ENCODE measurements at places on chromosomes 7 and 10.

DNA sequence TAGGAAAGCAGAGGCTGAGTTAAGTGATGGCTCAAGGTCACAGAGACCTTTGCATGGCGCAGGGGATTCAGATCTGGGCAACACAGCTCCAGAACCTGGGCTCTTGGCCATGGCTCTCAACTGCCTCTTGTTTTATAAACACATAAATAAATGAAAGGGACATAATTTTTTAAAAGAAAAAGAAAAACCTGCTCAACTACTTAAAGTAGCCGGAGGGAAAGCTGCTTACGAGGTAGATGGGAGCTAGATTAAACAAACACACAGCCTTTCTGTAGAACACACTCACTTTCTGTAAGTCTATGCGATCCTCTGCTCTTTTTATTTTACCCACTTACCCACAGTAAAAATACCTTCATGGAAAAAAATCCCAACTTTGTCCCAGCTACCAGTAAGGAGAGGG is 81.3 kb downstream of the PIP4K2A start:
- DNase-seq, result no peak

- DNase-seq, result no peak
These were observed 32.2 kb upstream of the UTF1 start for GRCh38 chr10:133197786-133198185.

DNA sequence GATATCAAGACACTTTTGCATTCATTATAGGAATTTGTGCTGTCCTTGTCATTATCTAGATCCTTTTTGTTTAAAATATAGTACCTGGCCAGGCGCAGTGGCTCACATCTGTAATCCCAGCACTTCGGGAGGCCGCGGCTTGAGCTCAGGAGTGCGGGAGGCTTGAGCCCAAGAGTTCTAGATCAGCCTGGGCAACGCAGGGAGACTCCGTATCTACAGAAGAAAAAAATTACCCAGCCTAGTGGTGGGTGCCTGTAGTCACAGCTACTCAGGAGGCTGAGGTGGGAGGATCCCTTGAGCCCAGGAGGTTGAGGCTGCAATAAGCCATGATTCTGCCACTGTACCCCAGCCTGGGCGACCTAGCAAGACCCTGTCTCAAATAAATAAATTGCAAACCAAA is 621 bp upstream of the MORN4 start:
- no peak for DNase-seq

DNA sequence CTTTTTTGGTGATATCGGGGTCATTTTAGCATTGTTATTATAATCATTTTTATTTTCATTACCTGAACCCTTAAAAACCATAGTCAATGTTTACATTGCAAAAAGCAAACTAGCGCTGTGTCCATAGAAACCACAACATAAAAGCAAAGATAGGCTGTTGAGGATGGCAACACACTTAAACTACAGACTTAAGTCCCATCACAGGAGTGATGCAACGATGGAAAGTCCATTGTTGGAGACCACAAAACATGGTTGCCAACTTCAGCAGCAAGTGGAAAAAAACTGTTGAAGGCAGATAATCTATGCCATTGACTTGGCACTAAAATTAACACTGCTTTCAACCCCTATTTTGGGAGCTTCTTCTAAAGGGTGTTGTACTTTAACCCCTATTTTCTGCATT is 398.8 kb upstream of the IGFBP3 start:
- no peak for DNase-seq

- DNase-seq, result no peak
These were observed 3.5 kb upstream of the RGS10 start for GRCh38 chr10:119546009-119546408.

GRCh38 chr10:89362929-89363328 is 14.9 kb upstream of the IFIT1B start:
- no peak for DNase-seq

DNA sequence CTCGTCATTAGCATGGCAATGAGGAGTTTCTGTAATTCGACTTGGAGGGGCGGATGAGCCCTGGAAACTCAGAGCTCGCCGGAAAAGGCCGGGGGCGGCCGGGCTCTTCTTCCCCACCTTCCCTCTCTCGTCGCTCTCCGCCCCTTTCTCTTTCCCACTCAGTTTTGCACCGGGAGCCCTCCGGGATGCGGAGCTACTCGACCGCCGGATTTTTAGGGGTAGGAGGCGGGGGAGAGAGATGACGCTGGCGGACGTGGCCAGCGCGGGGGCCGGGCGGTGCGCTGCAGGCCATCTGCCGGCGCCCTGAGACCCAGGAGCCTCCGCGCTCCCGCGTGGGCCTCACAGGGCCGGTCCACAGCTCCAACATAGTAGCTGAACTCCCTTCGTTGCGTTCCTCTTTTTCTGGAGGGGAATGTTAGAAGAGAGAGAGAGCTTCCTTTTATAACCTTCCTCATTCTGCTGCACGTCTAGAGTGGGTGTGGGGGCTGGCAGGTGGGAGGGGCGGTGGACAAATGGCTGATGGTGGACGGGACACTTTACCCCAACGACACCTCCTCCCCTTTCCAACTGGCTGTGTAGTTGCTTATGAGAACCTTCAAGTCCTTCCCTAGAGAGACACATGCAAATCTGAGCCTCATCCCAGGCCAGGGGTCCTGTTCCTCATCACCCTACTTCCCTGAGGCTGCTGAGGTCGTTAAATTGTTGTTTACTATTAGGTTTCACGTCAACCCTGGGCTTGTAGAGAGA is 1.1 kb upstream of the HOXA1 start:
- no peak for DNase-seq

GRCh38 chr7:66697449-66698438 is 42.8 kb upstream of the RABGEF1 start:
- no peak for DNase-seq

- peak; percentile 21 for DNase-seq
These were observed 63.5 kb downstream of the GRK5 start for GRCh38 chr10:119270762-119271366.

- DNase-seq, result no peak
These were observed 122.7 kb upstream of the PDSS1 start for GRCh38 chr10:26574783-26575182.

DNA sequence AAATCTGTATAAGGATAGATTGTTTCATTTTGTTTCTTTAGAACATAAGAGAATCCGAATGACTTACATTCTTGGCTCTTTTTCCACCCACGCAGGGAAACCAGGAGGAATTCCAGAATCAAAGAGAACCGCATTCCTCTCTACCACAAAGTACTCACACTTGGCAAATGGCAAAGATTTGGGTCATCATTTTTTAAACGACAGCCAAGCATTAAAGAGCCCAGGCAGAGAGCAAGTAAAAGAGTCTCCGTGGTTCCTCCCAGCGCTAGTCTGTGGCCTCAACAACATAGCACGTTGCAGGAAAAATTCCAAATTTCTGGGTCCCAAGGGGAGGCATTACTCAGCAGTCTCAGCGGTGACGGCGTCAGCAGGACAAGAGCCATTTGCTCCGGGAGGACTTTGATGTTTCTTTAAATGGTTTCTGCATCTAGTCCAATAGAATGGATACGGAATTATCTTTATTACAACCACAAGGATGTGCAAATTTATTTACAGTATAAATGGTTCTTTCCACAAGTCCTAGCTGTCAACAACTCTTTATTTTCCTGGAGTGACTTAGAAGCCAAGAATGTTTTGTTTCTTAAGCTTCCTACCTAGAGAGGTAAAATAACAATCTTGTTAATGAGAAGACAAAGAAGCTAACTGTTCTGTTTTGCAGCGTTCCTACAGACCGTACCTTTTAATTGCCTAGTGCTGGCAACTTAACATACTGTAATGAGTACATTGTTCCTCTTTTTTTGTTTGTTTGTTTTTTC is 232.5 kb downstream of the SKIDA1 start:
- DNase-seq, result no peak

GRCh38 chr10:58444321-58444720 is 59.1 kb downstream of the TFAM start:
- no peak for DNase-seq

DNA sequence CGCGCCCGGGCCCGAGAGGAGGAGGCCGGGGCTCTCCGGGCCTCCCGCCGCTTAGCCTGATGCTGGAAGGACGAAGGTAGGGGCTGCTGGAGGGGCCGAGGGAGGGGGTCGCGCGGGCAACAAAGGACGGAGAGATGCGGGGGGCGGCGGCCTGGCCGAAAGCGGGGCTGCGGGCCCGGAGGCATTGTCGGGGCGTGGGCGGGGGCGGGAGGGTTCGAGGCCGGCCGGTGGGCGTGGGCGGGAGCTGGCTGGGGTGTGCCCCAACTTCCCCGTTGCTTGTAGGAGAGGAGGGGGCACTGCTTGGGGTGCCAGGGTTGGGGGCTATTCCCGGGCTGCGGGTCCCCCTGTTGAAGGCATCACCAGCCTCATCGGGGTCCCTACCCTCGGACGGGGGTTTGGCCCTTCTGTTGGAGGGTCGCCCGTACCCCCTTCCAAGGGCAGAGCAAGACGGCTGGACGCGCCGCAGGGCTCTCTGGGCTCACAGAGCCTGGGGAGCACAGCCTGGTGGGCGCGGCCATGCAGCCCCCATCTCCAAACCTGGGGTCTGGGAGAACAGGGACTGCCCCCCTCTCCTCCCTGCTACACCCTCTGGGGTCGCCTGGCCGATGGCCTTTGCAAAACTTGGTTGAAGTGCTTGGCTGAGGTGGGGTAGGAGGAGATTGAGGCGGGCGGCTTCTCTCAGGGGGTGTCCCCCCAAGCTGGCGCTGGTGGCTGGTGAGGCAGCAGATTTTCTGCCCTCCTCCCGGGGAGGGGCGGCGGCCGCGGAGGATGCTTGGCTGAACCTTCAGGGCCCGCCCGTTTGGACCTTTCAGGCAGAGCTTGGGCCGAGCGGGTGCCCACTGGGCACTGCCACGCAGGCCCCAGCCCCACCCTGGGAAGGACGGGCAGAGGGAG is 699 bp downstream of the CLIP2 start:
- DNase-seq, result no peak

DNA sequence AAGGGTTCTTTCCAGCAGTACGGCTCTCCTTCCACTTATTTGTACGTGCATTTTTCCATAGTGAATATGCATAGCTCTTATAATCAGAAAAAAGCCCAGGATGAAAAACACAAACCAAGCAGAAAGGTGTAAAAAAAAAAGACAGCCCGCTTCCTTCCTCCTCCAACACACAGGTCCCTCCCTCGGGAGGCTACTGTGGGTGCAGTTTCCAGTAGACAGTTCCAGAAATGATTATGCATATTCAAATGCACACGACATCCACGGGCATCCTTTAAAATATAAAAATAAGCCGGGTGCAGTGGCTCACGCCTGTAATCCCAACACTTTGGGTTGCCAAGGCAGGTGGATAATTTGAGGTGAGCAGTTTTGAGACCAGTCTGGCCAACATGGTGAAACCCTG is 59.9 kb downstream of the TNRC18 start:
- no peak for DNase-seq

DNA sequence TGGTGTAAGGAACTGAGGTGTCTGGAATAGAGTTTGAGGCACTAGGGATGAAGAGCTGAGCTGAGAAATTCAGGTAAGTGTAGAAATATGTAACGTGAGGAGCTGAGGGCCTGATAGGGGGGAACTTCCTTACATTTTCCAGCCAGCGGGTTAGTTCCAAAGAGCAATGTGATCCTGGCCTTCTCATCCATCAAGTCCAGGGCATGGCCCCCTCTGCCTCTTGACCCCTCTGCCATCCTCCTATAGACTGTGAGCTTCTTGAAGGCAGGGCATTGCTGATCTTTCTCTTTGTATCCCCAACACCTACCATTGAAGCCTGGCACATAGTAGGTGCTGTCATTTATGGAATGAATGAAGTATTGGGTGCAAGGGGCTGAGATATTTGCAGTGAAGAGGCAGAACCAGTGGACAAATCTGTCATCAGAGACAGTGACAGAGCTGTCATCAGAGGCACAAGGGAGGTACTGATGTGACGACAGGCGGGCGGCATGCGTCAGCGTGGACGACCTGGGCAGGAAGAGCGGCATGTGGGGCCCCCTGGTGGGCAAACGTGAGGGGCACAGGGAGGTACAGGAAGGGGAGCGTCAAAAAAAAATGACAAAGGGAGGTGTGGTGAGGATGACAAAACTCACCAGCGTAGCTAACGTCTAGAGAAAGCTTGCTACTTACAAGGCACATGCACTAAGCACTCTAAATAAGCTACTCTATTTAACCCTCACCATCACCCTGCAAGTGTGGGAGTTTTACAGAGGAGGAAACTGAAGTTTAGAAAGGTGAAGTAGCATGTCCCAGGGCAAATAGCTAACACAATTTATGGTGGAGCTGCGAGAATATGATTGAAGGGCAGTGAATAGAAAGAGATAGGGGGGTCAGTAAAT is 5.2 kb upstream of the CAMK2G start:
- DNase-seq, result peak; percentile 87

- DNase-seq, result no peak
These were observed 128.7 kb downstream of the SH3PXD2A start for GRCh38 chr10:103726637-103727036.

- no peak for DNase-seq
These were observed 188.9 kb downstream of the LRMDA start for GRCh38 chr10:75620356-75620755.

GRCh38 chr7:135684136-135684535 is 21.8 kb downstream of the STMP1 start:
- no peak for DNase-seq

DNA sequence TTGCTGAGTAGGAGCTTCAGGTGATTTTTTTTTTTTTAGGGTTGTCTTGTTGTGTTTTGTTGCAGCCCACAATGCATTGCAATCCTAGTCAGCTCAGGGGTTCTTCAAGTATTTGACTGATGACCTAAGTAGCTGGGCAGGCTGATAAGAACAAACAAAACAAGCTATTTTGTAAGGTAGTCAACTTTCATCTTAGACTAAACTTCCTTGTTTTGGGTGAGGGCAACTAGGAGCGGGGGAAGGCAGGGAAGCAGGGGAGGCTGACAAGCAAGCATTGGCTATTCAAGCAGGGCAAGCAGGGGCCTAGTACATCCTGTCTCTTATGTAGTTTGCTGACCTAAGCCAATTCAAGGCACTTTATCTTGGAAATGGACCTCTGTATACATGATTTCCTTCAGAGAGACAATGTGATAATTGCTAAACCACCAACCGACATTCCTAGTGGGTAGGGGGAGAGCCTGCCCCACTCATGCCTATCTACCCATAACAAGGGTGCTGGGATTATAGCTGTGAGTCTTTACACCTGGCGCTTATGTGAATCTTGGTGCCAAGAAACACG is 163.3 kb upstream of the PRKCQ start:
- no peak for DNase-seq

- no peak for DNase-seq
These were observed 42.9 kb downstream of the PRKG1 start for GRCh38 chr10:51117053-51117660.

DNA sequence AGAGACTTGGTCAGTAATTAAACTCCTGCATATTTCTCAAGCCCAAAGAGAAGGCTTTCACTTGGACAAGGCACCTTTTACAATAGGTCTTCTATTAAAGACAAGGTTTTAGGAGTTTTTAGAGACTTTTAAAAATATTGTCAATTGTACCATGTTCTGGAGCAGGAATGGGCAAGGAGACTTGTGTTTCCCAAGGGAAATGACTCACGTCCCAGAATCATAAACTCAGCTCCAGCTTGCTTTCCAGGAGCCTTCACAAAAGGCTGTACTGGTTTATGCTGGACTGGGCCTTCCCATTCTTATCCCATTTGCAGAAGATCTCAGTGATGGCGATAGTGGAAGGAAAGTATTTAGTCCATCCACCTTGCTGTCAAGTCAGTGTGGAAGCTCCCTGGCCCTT is 7.8 kb upstream of the GLI3 start:
- DNase-seq, result no peak
